Glutamatergic neuron (in vitro differentiated cells): ENCODE measurements at places on chromosomes 6 and 20.
A peak's percentile ranks its signal among the peaks of the same experiment; 100 is the strongest.

DNA sequence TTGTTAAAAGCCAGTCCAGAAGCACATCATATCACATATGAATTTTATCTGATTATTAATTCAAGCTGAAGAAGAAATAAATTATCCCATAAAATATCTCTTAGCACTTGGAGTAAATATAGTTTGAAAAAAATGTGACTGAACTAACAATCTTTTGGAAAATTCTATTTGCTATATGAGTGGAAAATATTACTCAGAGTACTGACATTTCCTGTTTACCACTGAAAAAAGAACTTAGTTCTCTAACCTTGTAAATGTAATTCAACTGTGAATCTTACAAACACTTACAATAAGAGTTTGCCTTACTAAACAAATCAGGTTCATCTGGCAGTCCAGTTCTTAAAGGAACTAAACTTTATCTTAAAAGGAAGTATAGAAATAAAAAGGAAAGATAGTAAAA lies 44.2 kb downstream of the MOXD1 start:
- H3K4me1 ChIP-seq: no peaks in the 10 kb centered on the region
- no peak overlapping the region for H3K4me3 ChIP-seq
- H3K27me3 ChIP-seq: peaks cover 6% of the 10 kb centered on the region
- H3K27ac ChIP-seq: no peak overlapping the region

GRCh38 chr6:83442752-83443151 lies 11.9 kb upstream of the ME1 start:
- H3K4me1 ChIP-seq: peaks cover 2% of the 10 kb centered on the region
- no peak overlapping the region for H3K4me3 ChIP-seq
- no peaks in the 10 kb centered on the region for H3K36me3 ChIP-seq
- H3K27me3 ChIP-seq: peaks cover 2% of the 10 kb centered on the region
- H3K27ac ChIP-seq: no peak overlapping the region
- no peak for DNase-seq

- no peaks in the 10 kb centered on the region for H3K36me3 ChIP-seq
- H3K27me3 ChIP-seq: no peaks in the 10 kb centered on the region
- H3K27ac ChIP-seq: no peak overlapping the region
- no peak for DNase-seq
- H3K4me3 ChIP-seq: no peak overlapping the region
Observed at GRCh38 chr6:9576521-9576920, 838.4 kb downstream of the TFAP2A start.

DNA sequence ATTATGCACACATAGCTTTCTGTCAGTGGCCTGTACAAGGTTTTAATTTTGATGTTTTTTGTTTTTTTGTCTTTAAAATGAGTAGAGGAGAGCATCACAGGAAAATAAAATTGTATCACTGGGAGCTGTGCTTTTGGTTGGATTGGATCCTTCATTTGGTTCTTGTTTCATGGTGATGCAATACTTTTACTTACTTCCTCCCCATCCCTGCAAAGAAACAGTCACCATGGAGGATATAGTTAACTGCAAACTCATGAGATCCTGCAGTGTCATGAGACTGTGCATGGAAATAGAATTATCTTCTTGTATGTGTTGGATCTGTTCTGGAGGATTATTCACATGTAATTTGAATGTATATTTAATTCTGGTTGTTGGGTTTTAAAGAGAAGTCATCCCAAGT lies 122.3 kb downstream of the JARID2 start:
- no peak overlapping the region for H3K4me3 ChIP-seq
- no peaks in the 10 kb centered on the region for H3K36me3 ChIP-seq
- no peak for DNase-seq

DNA sequence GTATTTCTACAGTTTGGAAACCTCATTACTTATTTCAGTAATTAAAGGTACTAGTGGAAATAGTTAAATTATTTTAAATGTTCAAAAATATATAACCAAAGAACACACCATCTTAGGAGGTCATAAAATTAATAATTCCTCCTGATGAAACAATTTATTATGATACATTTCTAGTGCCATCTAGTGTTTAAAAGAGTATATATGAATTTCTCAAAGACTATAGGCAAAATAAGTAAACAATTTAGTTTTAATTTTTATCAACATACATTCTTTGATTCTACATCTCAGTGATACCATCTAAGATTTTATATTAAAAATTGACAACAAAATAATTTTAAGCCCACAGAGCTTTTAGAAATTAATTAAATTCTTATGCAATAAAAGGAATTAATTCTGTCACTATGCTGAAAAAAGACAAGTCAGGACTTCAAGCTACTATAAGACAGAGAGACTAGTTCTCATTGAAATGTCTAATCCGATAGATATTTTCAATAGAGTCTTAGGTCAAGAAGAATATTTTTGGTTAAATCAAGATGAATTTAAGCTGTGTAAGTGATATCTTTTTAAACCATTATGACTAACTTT lies 107.8 kb upstream of the RNF217 start:
- H3K27ac ChIP-seq: no peak overlapping the region
- no peak for DNase-seq
- H3K36me3 ChIP-seq: no peaks in the 10 kb centered on the region
- no peaks in the 10 kb centered on the region for H3K4me1 ChIP-seq

- peaks cover 56% of the 10 kb centered on the region for H3K4me1 ChIP-seq
- no peaks in the 10 kb centered on the region for H3K36me3 ChIP-seq
- peaks cover 7% of the 10 kb centered on the region for H3K27me3 ChIP-seq
- H3K27ac ChIP-seq: no peak overlapping the region
Observed at GRCh38 chr6:98927534-98927933, 20.2 kb downstream of the FBXL4 start.

- no peak overlapping the region for H3K4me3 ChIP-seq
- H3K27ac ChIP-seq: no peak overlapping the region
- no peaks in the 10 kb centered on the region for H3K36me3 ChIP-seq
- peaks cover 3% of the 10 kb centered on the region for H3K27me3 ChIP-seq
Observed at GRCh38 chr20:51460569-51461265, 81.8 kb downstream of the NFATC2 start.

GRCh38 chr6:27894839-27895762 lies 17.1 kb downstream of the OR2B2 start:
- no peak overlapping the region for H3K4me3 ChIP-seq
- peak; percentile 40 for DNase-seq
- H3K4me1 ChIP-seq: peaks cover 7% of the 10 kb centered on the region
- H3K27ac ChIP-seq: no peak overlapping the region

- H3K36me3 ChIP-seq: no peaks in the 10 kb centered on the region
- H3K27me3 ChIP-seq: no peaks in the 10 kb centered on the region
- H3K4me1 ChIP-seq: no peaks in the 10 kb centered on the region
- no peak for DNase-seq
- H3K27ac ChIP-seq: no peak overlapping the region
Observed at GRCh38 chr6:164962805-164963204, 346.6 kb downstream of the C6orf118 start.

- no peak overlapping the region for H3K4me3 ChIP-seq
- H3K4me1 ChIP-seq: peaks cover 2% of the 10 kb centered on the region
- no peaks in the 10 kb centered on the region for H3K27me3 ChIP-seq
- DNase-seq: no peak
Observed at GRCh38 chr6:26232306-26232939, 132.6 kb upstream of the BTN3A2 start.

DNA sequence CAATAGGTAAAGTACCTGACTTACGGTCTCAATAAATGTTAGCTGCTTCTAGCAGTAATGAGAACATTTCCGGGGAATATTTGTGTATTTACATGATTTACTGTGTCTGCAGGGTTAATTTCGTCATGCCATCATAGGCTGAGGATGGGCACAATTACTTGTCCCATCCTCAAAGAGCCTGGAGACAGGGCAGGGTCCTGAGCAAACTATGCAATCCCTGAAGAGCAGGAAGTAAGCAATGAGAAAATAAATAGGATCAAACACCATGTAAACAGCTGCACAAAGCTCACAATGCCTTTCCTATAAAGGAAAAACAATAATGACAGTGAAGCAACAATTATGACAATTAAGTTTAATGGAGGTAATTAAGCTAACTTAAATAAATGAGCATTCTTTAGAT lies 114.6 kb upstream of the FOXQ1 start:
- no peaks in the 10 kb centered on the region for H3K27me3 ChIP-seq
- no peak for DNase-seq
- no peak overlapping the region for H3K4me3 ChIP-seq
- no peak overlapping the region for H3K27ac ChIP-seq

DNA sequence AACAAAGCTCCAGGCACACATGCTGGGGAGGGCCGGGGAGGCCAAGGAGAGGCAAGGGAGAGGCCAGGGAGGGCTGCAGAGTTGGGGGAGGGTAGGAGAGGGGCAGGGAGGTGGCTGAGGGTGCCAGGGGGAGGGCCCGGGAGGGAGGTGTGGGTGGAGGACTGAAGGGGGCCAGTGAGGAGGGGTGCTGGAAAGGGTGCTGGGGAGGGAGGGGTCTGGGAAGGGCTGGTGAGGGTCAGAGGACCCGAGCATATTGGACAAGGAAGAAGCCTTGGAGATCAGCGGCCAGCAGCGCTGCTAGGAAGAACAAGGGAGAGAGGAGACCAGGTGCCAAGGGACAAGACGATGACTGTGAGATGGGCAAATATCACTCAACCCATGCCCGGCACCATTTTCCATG lies 49.7 kb upstream of the GPR31 start:
- peaks cover 8% of the 10 kb centered on the region for H3K27me3 ChIP-seq
- H3K4me3 ChIP-seq: no peak overlapping the region
- peaks cover 15% of the 10 kb centered on the region for H3K4me1 ChIP-seq
- no peak overlapping the region for H3K27ac ChIP-seq

GRCh38 chr20:16520154-16520553 lies 53.1 kb downstream of the KIF16B start:
- no peak overlapping the region for H3K4me3 ChIP-seq
- H3K27ac ChIP-seq: no peak overlapping the region
- peaks cover 38% of the 10 kb centered on the region for H3K4me1 ChIP-seq
- no peak for DNase-seq
- H3K36me3 ChIP-seq: peaks cover under 1% of the 10 kb centered on the region

DNA sequence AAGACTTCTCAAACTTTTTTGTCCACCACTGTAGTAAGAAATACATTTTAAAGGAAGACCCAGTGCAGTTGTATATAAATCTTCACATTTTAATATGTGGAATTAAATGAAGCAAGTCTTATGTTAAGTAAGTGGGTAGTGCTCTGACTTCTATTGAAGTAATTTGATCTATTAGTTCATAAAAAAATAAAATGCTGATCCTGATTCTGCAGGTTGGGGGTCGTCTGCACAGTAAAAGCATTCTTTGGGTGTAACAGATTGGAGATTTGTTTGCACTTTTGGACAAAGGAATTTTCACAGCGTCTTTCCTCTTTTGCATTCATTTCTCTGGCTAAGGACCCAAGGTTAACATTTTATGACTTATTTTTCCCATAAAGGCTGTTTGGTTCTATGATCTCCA lies 106.8 kb downstream of the RNF144B start:
- H3K27me3 ChIP-seq: peaks cover 3% of the 10 kb centered on the region
- no peak overlapping the region for H3K4me3 ChIP-seq
- H3K4me1 ChIP-seq: peaks cover 4% of the 10 kb centered on the region
- no peak for DNase-seq

DNA sequence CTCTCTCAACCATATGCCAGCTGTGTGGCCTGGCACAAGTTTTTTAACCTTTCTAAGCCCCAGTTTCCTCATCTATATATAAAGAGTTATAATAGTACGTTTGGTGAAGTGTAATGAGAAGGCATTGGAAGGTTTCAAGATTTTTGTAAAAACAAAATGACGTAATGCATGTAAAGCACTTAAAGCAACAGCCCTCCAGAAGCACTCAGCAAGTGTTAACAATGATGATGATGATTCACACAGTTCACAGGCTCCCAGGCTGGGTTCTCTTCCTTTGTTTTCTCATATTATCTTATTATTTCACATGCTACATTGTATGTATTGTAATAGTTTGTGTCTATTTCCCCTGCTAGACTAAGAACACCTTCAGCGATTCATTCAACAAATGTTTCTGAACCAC lies 6.2 kb downstream of the CEP250 start:
- no peak overlapping the region for H3K27ac ChIP-seq
- peaks cover 4% of the 10 kb centered on the region for H3K36me3 ChIP-seq
- H3K27me3 ChIP-seq: peaks cover 9% of the 10 kb centered on the region
- DNase-seq: no peak
- H3K4me3 ChIP-seq: no peak overlapping the region
- peaks cover 14% of the 10 kb centered on the region for H3K4me1 ChIP-seq

DNA sequence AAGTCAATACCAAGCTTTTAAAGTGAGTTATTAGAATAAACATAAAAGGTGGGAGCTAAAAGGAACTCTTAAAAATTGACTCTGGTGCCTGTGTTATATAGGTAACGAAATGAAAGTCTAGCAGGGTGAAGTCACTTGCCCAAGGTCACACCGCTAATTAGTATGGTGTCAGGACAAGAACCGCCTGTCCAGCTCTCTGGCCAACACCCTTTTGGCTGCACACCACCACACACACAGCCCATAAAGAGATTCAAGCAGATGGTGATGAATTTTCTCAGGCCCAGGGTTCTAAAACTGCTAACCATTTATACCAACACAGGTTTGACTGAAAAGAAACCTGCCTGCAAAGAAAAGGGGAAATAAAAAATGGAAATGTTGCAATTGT lies 20.2 kb downstream of the GFOD1 start:
- H3K4me1 ChIP-seq: peaks cover 25% of the 10 kb centered on the region
- no peak overlapping the region for H3K4me3 ChIP-seq
- no peak for DNase-seq
- no peak overlapping the region for H3K27ac ChIP-seq
- no peaks in the 10 kb centered on the region for H3K36me3 ChIP-seq

DNA sequence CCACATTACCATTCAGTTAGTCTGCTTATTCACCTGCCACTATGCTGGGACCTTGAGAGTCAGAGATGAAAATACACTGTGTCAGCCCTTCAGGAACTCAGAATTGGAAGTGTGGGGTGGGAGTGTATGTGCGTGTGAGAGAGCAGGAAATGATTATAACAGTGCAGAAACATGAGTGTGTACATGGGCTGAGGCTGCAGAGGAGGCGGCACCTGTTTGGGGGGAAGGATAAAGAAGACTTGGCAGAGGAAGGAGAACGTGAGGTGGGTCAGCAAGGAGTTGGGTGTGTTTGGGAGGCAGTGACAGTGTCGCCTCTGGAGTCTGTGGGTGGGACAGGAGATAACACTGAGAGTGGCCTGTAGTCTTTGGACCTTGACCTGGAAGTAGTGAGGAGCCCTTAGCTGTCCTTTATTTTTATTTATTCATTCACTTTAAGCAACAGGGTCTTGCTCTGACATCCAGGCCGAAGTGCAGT lies 3.1 kb downstream of the CHMP4B start:
- no peak overlapping the region for H3K27ac ChIP-seq
- no peak for DNase-seq
- H3K27me3 ChIP-seq: peaks cover 3% of the 10 kb centered on the region
- peaks cover 16% of the 10 kb centered on the region for H3K4me1 ChIP-seq
- peak overlapping the region; percentile 3 for H3K4me3 ChIP-seq

DNA sequence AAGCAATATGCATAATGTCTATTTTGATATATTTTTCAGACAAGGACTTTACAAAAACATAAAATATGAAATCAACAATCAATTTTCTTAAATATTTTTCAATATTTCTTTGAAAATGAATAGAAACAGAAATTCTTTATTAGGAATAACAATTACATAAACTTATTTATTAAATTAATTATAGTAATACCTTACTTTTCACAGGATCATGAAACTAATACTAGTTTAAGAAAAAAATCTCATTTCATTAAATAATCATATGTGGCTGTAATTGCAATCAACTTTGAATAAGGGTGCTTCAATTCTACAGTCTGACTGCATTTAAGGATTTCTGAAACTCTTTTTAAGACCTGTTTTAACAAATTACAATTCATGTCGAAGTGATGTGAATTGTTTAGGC lies 26.6 kb downstream of the EPHA7 start:
- peaks cover 3% of the 10 kb centered on the region for H3K27me3 ChIP-seq
- no peak overlapping the region for H3K4me3 ChIP-seq
- H3K36me3 ChIP-seq: no peaks in the 10 kb centered on the region
- H3K27ac ChIP-seq: no peak overlapping the region
- peaks cover 5% of the 10 kb centered on the region for H3K4me1 ChIP-seq
- DNase-seq: no peak
